ENCODE measurements at places on chromosomes 12 and 14.

DNA sequence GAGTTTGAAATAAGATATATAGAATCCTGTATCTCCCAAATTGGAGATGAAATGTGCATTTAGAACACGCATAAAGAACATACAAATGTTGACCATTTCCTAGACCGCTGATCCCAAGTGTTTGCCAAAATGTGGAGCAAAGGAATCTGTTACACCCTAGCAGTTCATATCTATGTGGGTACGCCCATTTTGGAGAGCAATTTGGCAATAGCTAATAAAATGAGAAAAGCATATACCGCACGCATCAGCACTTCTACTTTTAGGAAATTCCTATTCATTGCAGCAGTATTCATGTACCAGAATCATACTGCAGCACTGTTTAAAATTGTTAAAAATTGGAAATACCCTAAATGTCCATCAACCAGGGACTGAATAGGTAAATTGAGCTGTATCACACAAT, 937.8 kb downstream of the BCL11B start:
- DNase-seq, result no peak

DNA sequence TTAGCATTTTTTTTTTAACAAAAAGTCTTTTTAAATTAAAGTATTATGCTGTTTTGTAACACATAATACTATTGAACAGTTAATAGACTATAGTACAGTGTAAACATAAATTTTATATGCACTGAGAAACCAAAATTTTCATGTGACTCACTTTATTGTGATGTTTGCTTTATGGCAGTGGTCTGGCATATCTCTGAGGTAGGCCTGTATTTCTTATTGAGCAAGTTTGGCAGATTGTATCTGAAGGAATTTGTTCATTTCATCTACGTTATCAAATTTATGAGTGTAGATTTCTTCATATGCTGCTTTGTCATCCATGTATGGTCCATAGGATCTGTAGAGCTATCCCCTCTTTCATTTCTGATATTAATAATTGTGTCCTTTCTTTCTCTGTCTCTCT, 78.8 kb upstream of the PDE3A start:
- DNase-seq, result no peak

- DNase-seq, result no peak
These were observed 121.9 kb upstream of the SLC38A2 start for GRCh38 chr12:46494424-46494823.

DNA sequence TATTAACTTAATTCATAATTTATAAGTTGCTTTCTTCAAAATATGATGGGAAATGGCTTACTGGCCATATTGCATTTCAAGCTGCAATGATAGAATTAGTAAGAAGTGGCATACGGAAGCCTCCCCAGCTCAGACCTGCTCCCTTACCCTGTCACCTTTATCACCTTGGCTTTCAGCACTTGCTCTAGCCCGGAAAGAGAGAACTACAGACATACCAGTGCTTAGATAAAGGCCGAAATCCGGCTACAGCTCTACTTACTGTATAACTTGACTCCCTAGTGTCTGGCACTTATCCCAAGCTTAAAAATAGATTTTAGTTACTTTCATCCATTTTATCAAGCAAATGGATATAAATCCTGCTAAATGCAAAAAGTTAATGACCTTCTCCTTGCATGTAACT, 42.5 kb downstream of the PKP2 start:
- DNase-seq, result no peak

DNA sequence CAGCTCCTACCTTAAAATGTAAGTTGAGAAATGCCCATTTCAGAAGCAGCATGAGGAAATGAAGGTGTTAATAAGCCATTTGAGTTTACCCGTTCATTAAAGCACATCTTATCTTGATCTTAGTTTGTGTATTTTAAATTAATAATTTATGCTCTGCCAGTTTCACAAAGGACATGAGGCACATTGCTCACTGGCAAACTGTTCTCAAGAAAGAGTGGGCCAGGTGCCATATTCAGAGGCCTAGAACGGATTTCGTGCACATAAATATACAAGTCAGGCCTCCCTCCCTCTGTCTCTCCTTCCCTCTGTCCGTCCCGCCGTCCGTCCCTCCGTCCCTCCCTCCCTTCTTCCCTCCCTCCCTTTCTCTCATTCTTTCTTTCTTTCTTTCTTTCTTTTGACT, 29.5 kb downstream of the CPM start:
- DNase-seq, result no peak

DNA sequence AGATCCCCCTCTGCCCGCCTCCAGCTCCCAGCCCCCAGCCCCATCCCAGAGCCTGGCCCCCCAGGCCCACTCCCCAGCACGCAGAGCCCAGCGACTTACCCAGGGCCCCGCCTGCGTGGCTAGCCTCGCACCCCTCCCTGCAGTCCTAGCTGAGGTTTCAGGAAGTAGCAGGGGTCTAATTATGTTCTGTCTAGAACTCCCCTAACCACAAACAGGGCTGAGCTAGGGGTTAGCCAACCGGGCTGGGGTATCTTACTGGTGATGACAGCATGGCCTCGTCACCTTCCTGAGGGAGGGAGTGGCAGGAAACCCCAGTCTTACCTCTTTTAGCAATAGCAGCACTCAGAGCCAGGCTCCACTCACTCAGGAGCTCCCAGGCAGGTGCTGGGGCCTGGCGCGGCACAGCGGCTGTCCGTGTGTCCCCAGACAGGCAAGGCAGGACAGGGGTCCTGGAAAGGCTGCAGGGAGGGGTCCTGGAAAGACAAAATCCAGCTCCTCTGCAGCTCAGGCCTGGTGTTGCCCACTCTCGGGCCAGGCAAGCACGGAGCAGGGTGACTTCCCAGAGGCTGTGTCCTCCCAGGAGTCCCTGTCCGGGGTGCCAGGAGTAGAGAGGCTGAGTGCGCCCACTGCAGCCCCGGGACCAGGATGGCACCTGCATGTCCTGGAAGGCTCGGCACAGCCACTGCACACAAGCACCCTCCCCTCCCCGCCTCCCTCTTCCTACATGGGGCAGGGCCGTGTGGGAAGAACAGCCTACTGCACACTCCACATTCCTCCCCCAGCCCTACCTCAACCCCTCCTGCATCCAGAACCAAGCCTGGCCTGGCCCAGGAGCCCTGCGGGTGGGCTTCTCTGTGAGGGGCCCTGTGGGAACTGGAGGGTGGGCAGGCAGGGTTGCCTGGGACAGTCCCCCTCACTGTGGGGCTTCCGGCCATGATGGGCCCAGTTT, at the start of gene GPR132:
Gene GPR132, minus strand, starts transcription at position 151 of the 949 bp plus-strand sequence. CDS start 10,010 bp downstream, outside the sequence.
- no peak for DNase-seq

GRCh38 chr12:92068459-92068858, 77.2 kb downstream of the BTG1 start:
- no peak for DNase-seq

- DNase-seq, result no peak
These were observed 7.8 kb downstream of the PGF start for GRCh38 chr14:74947353-74948227.

DNA sequence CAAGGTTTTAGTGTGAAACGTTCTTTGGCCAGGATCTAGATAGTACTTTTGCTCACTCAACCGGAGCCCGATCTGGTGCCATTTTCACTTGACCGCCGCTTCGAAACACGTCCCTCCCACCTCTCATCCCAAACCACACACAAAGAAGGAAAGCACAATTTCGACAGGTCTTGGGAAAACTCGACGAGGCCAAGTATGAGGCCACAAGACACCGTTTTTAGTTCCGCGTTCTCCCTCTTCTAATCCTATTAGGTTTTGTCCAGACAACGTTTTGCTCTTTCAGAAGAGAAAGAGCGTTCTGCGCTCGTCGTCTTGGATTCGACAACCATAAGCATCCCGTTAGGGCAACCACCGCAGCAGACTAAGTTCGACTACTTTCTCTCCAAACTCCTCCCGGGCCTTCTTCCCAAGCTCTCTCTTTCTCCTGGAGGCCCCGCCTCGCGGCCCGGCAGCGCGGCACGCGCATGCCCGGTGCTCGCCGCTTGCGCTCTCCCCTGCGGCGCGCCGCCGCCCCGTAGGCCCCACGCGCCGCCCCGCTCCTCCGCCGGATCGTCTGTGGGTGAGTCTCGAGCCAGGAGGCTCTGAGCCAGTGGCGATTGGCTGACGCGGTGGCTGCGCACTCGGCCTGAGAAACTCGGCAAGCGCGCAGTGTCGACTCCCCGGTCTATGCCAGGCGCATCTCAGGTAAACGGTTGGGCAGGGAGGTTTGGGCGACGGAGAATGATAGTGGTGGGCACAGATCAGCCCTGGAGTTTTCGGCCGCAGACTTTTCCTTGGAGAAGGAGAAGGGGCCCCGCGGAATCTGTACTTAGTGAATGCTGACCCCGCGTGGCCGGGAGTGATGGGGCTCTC, at the start of gene MIPOL1:
Gene MIPOL1, plus strand, starts transcription at position 517 of the 852 bp plus-strand sequence. CDS start 49,952 bp downstream, outside the sequence.
- no peak for DNase-seq

DNA sequence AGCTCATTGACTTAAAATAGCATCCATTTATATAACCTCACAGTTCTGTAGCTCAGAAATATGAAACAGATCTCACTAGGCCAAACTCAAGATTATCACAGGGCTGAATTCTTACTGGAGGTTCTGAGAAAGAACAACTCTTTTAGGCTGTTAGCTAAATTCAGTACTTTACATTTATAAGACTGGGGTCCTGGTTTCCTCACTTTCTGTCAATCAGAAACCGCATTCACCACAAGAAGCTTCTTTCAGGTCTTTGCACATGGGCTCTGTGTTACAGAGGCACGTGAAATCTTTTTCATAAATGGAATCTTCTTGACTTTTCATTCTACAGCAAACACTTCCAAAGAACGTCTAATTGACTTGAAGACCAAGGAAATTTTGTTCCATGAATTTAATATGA, 876.3 kb upstream of the FOXG1 start:
- DNase-seq, result no peak

- DNase-seq, result no peak
These were observed 92.7 kb upstream of the DCD start for GRCh38 chr12:54740882-54741281.

- no peak for DNase-seq
These were observed 1.9 kb downstream of the CCDC91 start for GRCh38 chr12:28192125-28192524.

GRCh38 chr14:21163871-21164291, 8.0 kb upstream of the OR5AU1 start:
- DNase-seq, result no peak

DNA sequence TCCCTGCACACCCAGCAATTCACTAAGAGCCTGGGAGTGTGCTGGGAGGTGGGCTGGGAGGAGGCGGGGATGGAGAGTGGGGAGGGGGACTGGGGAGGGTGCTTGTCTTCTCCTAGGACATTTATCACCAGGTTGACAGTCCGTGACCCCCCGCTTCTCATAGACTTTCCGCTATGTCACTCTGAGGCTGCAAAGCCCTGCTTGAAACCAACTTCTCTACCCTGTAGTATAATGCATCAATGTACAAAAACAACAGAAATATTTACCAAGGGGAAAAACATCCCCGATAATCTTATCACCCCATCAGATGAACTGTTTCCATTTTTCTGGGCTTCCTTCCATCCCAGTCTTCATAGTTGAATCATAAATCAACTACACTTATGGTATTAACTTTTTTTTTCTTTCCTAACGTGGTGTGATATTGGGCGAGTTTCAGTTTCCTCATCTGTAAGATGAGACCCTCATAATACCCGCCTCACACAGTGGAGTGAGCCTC, 28.6 kb upstream of the BATF start:
- DNase-seq, result no peak

DNA sequence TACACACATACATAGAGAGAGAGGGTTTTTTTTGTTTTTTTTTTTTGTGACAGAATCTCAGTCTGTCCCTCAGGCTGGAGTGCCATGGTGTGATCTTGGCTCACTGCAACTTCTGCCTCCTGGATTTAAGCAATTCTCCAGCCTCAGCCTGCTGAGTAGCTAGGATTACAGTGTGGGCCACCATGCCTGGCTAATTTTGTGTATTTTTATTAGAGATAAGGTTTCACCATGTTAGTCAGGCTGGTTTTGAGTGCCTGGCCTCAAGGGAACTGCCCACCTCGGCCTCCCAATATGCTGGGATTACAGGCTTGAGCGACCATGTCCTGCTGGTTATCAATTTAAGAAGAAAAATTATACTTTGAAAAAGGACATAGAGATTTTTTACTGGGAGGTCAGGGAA, 710.6 kb downstream of the SLC6A15 start:
- no peak for DNase-seq

DNA sequence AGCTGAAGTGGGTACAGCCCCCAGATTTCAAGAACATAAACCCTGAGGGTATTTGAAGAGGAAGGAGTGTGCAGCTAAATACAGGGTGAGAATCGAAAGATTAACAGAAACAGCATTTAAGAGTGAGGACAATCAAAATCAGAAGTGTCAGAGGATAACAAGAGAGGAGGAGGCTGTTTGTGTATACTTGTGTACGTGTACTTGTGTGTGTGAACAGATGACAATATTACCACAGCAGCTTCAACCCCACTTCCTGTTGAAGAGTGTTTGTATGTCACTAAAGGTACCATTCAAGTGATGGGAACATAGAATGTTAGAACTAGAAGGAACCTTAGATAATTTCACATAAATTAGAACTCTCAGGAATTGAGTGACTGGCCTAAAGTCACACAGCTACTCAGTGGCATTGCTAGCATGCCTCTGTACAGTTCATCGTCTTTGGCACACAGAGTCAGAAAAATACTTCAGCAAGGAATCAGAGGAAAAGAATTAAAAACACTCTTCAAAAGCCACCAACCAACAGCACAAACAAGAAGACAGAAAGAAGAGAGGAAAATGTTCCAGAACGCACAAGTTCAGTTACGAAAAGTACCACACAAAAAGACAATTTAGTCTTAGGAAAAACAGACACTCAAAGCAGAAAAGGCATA, 164.3 kb upstream of the BCL2L14 start:
- no peak for DNase-seq

DNA sequence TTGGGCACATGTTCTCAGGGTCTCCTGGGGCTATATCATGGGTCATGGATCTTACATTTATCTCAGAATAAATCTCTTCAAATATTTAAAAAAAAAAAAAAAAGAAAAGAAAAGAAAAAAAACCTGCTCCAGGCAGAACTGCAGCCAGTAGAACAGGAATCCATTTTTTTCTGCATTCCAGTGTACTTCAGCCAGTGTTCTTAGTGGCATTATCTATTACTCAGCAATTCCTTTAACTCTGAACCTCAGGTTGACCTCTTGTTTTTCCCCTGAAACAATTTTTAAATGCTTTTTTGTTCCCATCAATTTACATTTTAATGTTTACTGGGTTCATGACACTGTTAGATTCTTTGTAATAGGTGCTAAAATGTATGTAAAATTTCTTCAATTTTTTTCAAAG, 66.7 kb upstream of the STXBP6 start:
- DNase-seq, result no peak

DNA sequence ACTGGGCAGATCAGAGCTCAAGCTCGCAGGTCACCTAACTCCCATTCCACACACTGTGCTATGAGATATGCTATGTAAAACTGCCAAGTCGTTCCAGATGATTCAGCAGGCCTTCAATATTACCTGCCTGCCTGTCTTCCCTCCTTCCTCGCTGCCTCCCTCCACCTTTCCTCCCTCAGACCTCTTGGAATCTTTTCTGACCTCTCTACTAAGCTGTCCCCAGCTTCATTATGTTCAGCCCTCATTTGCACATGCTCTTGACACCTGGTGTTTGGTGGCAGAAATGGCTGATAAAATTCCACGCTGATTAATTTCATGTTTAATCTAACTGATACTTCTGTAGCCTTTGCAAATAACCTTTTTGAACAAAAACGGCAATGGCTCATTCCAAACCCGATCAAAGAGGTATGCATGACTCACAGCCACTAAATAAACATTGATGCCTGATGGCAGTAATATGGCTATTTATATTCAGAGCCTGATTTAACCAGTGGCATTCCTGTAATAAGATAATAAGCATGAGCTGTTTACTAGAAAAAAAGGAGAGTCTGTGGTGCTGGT, 130.8 kb upstream of the EGLN3 start:
- no peak for DNase-seq
